CD4-positive, alpha-beta T cell treated with Interleukin-1 beta for 1 hour (primary cell): ENCODE measurements at places on chromosomes 7 and 10.
A peak's percentile ranks its signal among the peaks of the same experiment; 100 is the strongest.

- DNase-seq: no peak
These were observed 165.9 kb upstream of the SH2B2 start for GRCh38 chr7:102120666-102121195.

DNA sequence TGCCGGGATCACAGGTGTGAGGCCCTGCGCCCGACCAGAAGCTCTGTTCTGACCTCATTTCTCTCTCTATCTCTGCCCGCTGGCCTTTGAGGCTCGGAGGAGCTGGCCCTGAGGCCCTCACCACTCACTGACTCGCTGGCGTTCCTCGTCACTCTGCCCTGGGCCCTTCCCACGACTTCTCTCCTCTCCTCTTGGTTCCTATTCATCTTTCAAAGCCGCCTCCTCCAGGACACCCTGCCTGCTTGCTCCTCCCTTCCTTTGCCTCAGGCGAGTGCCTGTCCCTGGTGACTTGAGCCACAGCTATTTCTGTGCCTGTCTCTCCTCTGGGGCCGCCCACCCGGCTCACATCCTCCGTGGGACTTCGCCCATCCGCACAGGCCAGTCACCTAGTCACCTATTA is 17.3 kb upstream of the ADGRA1 start:
- DNase-seq: no peak

- no peak for DNase-seq
These were observed 49.4 kb upstream of the RET start for GRCh38 chr10:43027331-43027955.

DNA sequence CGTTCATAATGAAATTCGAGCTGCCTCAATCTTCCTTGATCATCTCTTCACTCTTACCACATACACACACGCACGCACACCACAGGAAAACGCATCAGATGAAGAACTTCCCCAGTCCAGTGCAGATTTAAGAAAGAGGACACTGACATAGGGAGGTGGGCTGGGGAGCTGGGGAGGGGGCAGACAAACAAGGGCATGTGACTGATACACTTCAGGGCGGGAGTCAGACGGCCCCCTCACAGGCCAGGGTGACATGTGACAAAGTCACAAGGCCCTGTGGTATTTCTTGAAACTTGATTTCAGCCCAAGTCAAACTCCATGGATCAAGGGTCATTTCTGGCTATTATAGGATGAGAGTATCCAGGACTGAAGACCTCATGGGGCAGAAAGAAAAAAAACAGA is 82.6 kb downstream of the KCNMA1 start:
- no peak for DNase-seq

DNA sequence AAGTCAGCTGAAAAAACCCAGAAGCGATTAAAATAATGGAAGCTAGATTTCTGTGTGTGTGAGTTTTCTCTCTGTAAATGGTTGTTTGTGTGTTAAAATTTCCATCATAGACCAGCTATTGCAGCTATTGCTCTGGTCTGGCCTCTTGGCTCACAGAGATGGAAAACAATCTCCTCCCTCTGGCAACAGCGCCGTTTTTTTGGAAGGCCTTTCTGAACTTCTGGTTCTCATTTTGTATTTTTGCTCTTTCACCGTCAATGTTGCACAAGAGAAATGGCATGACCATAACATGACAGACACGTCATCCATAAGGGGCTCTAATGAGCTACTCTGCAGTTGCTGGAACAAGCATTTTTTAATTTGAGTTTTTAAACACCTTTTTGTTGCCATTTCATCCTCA is 91.0 kb downstream of the CUBN start:
- no peak for DNase-seq

DNA sequence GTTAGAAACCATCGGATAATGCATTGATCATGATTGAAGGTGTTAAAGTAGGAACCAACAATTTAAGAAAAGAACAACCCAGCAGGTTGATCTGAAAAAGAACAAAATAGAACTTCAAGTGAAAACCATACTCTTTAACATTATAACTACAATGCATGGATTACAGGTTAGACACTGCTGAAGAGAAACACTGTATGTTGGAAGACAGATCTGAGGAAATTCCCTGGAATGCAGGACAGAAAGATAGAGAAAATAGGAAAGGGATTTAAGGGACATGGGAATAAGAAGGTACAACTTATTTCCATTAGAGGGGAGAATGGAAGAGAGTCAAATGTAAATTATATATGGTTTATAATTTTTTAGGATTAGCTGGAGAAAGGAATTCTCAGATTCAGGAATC is 303.3 kb downstream of the DNAJB6 start:
- no peak for DNase-seq

GRCh38 chr10:102801496-102801895 is 35.7 kb downstream of the CYP17A1 start:
- no peak for DNase-seq

- DNase-seq: no peak
These were observed 211.1 kb upstream of the LRRTM3 start for GRCh38 chr10:66714741-66715140.

DNA sequence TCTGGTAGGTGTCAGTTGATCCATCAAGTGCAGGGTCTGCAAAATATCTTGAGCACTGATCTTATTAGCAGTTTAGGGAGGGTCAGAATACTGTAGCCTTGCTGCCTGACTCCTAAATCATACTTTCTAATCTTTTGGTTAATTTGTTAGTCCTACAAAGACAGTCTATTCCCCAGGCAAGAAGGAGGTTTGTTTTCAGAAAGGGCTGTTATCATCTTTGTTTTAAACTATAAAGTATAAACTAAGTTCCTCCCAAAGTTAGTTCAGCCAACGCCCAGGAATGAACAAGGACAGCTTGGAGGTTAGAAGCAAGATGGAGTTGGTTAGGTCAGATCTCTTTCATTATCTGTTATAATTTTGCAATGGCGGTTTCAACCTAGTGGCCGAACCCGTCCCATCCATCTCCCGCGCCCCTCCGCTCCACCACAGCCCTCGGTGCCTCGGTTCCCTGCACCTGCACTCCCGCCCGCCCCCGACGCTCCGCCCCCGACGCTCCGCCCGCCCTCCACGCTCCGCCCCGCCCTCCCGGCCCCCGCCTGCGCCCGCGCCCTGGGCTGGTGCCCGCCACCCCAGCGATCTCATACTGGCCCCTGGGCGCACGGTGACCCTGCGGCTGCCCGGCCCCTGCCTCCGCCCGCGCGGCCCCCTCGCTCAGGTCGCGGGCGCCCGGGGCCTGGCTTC is at the start of gene ADCK2:
ADCK2 (plus strand) TSS at position 564 of the 681 bp plus-strand sequence. CDS start 386 bp downstream, outside the sequence.
- peak; percentile 55 for DNase-seq

- no peak for DNase-seq
These were observed 22.4 kb downstream of the ZNF33A start for GRCh38 chr10:38032886-38033285.

GRCh38 chr10:1392127-1392526 is 335.9 kb downstream of the WDR37 start:
- DNase-seq: no peak

GRCh38 chr7:127886248-127886647 is 145.0 kb downstream of the LRRC4 start:
- DNase-seq: no peak

DNA sequence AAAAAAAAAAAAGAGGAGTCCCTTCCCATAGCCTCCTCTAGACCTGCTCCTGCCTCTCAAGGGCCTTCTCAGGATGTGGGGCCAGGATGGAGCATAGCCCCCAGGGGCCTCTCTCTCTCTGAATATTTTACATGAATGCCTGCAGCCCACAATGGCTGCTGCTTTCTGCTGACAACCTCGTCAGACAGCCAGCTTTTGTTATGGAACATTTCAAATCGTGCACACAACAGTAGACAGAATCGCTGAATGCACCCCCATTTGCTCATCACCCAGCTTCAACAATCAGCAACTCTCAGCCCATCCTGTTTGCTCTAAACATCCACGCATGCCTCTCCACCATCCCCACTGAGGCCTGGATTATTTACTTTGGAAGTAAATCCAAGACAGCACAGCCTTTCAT is 5.4 kb downstream of the PLAC9 start:
- no peak for DNase-seq

GRCh38 chr7:26724795-26725194 is 139.6 kb downstream of the SKAP2 start:
- DNase-seq: no peak

- DNase-seq: no peak
These were observed 132.5 kb downstream of the LSM5 start for GRCh38 chr7:32357535-32358277.

GRCh38 chr7:118583641-118584040 is 359.1 kb downstream of the ANKRD7 start:
- no peak for DNase-seq

GRCh38 chr10:132144086-132144485 is 42.7 kb upstream of the DPYSL4 start:
- DNase-seq: no peak

- DNase-seq: no peak
These were observed 71.7 kb upstream of the ADAM12 start for GRCh38 chr10:126459878-126460481.

DNA sequence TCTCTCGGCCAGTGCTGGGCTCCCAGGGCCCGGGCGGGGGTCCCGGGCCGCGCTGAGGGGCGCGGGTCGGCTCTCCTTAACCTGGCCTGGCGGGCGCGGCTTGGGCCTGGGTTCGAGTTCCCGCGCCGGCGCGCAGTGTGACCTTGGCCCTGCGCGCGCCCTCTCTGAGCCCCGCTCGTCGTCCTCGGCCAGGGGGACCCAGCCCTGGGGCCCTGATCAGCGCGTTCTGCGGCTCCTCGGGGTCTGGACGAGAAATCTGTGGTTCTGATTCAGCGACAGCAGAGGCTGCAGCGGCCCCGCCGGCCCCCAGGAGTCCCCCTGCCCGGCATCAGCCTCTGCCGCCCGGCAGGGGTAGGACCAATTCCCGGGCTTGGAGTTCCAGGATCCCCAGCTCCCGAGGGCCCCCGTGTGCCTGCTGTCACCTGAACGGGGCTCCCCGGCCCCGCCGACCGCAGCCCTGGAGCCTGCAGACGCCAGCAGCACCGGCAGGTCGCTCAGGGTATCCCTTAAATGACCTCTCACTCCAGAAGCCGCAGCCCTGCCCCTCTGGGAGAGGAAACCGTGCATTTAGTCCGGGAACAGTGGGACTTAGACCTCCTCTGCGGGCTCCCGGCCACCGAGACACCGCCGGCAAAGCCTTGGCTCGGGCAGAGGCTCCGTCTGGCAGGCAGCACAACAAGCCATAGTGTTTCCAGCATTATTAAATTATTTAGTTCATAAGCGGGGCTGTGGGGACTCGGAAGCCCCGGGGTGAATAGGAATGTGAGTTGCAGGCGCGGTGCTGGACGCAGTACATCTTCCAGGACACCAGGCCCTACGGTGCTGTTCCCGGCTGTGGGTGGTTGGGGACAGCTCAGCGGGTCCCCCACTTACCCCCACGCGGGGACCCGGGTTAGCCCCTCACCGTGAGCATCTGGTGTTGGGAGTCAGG is 572 bp downstream of the CHST12 start:
- peak; percentile 24 for DNase-seq

- DNase-seq: no peak
These were observed 51.2 kb downstream of the GTF2I start for GRCh38 chr7:74708569-74709275.

- DNase-seq: no peak
These were observed 966 bp downstream of the MALRD1 start for GRCh38 chr10:19049567-19049966.

- no peak for DNase-seq
These were observed 46.4 kb upstream of the NKX6-2 start for GRCh38 chr10:132832186-132832969.

GRCh38 chr10:637771-638195 is 51.7 kb downstream of the DIP2C start:
- DNase-seq: no peak

GRCh38 chr10:659688-660141 is 29.8 kb downstream of the DIP2C start:
- no peak for DNase-seq

GRCh38 chr10:131635564-131636015 is 265.2 kb upstream of the PPP2R2D start:
- no peak for DNase-seq

DNA sequence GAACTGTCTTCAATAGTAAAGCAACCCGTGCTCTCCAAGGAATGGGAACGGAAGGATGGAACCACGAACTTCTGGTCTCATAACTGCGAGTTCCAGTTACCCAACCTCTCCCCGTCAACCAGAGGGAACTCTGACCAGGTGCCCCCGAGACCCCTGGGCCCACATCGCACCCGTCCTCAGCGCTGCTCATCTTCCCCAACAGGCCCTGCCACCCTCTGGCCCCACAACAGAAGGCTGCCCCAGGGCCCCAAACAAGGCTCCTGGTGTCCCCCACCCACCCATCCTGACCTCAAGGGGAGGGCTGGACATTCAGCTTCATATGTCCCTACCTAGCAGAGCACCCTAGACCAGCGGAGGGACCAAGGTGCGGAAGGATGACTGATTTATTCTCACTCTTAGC is 22.7 kb downstream of the PITRM1 start:
- no peak for DNase-seq

DNA sequence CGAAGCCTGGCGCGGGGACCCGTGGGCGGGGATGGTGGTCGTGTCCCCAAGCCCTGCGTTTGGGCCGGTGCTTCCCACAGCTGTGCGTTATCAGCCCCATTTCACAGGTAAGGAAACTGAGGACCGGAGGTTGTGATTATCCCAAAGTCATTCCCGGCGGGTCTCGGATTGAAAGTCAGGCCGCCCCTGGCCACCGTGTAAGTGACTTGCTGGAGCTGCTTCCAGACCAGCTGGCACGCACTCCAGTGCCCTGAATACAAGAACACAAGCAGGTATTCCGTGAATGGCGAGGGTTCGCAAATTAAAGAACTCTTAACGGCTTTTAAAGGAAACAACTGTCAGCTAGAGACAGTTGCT is 675 bp upstream of the ATE1 start:
- peak; percentile 5 for DNase-seq

GRCh38 chr10:128563387-128563786 is 437.2 kb upstream of the MKI67 start:
- no peak for DNase-seq

GRCh38 chr7:100017300-100017699 is 1.9 kb downstream of the ZKSCAN1 start:
- no peak for DNase-seq

DNA sequence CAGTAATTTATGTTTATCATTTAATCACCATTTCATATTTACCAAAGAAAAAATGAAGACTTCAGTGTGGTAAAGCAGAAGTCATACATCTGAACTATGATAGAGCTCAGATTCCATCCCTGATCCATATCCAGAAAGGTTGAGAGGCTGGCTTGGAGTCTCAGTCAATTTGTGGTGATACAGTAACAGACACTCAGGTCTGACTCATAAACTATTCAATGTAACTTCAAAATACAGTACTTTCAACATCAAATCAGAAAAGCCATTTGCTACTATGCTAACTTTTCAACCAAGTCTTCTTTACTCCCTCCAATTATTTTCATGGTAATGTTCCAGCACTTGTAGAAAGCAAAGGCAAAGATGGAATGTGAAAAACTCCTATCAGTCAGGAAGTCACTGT is 190.4 kb downstream of the HDAC9 start:
- DNase-seq: no peak

DNA sequence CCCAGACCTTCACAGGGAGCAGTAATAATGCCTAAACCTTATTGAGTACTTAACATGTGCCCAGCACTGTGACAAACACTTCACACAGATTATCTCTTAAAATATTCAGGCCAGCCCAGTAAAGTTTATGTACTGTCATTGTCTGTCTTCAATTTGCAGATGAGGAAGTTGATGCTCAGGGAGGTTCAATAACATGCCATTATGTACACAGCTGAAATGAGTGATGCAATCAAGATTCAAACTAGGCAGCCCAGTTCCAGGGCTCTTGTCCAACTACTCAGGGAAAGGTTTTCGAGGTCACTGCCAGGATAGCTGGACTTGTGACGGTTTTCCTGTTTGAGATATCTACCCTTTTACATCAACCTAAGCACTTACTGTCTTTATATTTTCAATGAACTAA is 56.1 kb downstream of the AUTS2 start:
- no peak for DNase-seq
